IMR-90 (cell line): ENCODE measurements at places on chromosomes 3 and 15. TPM values are rescaled to one million over a fixed set of nuclear protein-coding genes. Genes with fewer than 3 reads are reported as not detected.

The ARHGEF26 gene
- total RNA-seq, result 2.0 and 3.1 TPM in 2 replicates

The CDHR4 gene
- not detected in 2 replicates for total RNA-seq

The THBS1 gene
- 3,217 and 4,071 TPM in 2 replicates for total RNA-seq

The OIP5 gene
- 4.1 and 7.5 TPM in 2 replicates for total RNA-seq

The KNG1 gene
- total RNA-seq, result not detected in 2 replicates

The ZIC1 gene
- not detected in 2 replicates for total RNA-seq

The STRA6 gene
- not detected in 2 replicates for total RNA-seq

The FRMD5 gene
- 5.4 and 5.6 TPM in 2 replicates for total RNA-seq

DNA sequence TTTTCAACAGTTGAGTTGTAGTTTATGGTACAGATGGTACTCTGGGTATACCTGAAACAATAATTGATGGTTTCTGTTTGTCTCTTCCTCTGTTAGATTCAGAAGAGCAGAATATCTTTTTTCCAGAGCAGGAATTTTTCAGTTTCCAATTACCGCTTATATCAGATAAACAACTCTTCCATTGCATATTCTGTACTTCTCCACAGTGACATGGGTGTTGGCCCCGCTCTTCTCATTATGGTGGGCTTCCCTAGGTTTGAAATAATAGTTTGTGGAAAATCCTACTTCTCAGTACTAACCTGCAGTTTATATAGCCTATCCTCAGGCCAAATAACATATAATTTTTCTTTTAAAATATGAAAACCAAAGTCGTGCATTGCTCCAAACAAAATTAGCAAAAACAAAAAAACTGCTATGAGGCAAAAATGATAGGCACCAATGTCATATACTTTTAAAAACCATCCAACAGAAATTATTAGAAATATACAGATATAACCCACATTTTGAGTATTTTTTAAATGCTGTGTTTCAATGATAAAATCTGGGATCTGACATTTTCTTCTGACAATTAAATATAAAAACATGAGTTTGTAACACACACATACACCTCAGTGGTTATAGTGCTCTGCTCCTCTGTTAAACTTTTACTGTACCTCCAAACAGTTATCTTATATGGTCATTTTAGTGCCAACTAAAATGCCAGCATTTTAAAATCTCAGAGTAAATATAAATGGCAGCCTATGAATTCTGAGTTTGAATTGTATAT, 56.8 kb downstream of the CMSS1 start:
- H3K36me3 ChIP-seq, result peaks cover 12% of the 10 kb centered on the region
- peaks cover 12% of the 10 kb centered on the region for H3K4me1 ChIP-seq
- 0 out of 2 replicates have a peak overlapping the region, but pooled peaks have one; percentile 36 for H3K27ac ChIP-seq

DNA sequence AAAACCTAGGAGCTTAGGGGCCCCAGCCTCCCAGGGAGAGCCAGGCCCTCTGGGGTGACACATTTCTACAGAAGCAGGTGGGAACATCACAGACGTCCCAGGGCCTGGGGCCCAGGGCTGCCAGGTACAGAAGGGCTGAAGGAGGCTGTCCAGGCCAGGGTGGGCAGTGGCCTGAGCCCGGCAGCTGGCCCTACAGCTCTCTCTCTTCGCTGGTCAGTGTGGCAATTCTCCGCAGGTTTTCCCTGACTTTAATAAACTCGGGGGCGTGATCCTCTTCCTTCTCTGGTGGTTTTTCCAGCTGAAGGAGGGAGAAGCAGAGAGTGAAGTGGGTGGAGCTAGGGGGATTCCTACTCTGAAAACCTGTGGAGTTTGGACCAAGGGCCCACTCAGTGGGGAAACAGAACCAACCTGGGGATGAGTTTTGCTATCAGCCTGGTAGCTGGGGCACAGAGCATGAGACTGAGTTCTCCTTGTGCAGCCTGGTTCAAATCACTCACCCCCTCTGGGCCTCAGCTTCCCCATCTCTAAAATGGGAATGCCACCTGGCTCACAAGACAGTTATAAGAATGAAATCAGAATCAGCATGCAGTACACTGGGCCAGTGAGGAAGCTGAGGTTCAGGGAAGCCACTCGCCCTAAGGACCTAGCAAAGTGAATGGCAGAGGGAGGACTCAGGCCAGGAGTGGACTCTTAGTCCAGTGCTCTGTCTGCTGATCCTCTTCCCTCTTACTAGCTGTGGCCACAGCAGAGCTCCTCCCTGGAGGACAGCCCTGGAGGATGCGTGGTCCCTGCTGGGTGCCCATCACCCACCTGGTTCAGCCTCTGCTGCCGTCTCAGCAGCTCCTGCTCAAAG, 10.6 kb downstream of the FAM107A start:
- no peak for DNase-seq
- no peaks in the 10 kb centered on the region for H3K27me3 ChIP-seq
- H3K4me3 ChIP-seq, result no peak overlapping the region
- no peak overlapping the region for H3K27ac ChIP-seq
- peaks cover 2% of the 10 kb centered on the region; the same call in 1 of the 2 replicates for H3K4me1 ChIP-seq

GRCh38 chr3:180615954-180616353, 14.0 kb downstream of the TTC14 start:
- no peaks in the 10 kb centered on the region for H3K4me1 ChIP-seq
- H3K27me3 ChIP-seq, result no peaks in the 10 kb centered on the region
- DNase-seq, result no peak
- H3K27ac ChIP-seq, result no peak overlapping the region
- H3K4me3 ChIP-seq, result no peak overlapping the region

DNA sequence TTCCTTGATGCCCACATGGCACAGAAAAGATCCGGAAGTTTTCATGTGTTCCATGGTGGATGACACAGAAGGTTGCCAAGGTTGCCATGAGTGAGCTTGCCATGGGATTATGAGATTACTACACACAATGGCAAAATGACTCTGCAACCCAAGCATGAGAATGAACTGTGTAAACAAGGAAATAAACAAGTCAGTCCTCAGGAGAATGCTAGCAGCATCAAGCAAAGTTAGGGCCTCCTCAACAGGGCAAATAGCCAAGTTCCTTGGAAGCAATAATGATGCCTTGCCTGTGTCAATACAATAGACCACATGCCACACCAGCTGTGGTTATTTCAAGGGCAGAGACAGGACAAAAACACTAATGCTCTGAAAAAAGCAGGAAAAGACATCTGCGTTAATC, 41.8 kb downstream of the AQR start:
- H3K27me3 ChIP-seq, result no peaks in the 10 kb centered on the region
- H3K4me3 ChIP-seq, result no peak overlapping the region
- no peaks in the 10 kb centered on the region for H3K4me1 ChIP-seq
- no peak overlapping the region for H3K27ac ChIP-seq

DNA sequence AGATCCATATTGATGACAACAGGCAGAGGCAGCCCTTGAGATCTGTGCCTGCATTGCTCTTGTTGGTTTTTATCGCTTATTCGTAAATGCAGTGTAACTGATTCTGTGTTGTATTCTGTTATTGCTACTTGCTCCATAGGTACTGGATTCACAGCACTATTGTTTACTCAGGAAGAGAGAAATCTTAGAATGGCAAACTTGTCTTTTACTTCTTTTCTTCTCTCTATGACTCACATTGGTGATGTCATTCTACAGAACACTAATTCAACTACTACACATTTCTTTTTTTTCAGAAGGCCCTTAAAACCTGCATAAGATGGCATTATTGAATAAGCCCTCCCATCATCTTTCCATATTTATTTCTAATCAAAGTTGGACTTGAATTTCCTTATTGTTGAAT, 201.0 kb upstream of the GBE1 start:
- no peaks in the 10 kb centered on the region for H3K27me3 ChIP-seq
- no peak overlapping the region for H3K4me3 ChIP-seq
- no peaks in the 10 kb centered on the region for H3K36me3 ChIP-seq
- no peak overlapping the region for H3K27ac ChIP-seq
- H3K4me1 ChIP-seq, result no peaks in the 10 kb centered on the region
- DNase-seq, result no peak

DNA sequence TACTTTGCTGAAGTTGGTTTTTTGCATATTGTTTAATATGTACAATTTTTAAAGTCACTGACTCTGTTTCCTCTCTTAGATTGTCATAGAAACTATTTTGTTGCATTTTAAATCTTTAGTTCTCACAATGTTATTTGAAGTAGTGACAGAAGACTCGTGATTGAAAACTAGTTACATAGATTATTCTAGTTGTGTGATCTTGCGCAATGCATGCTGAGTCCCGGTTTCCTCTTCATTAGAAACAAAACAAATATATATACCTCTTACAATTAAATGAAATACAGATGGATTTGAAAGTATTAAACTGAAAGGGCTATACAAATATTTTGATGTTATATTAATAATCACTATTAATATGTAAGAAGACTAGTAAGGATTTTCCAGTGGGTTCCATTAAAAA, 333.0 kb downstream of the LPP start:
- DNase-seq, result no peak
- H3K36me3 ChIP-seq, result peaks cover 10% of the 10 kb centered on the region
- no peak overlapping the region for H3K4me3 ChIP-seq

DNA sequence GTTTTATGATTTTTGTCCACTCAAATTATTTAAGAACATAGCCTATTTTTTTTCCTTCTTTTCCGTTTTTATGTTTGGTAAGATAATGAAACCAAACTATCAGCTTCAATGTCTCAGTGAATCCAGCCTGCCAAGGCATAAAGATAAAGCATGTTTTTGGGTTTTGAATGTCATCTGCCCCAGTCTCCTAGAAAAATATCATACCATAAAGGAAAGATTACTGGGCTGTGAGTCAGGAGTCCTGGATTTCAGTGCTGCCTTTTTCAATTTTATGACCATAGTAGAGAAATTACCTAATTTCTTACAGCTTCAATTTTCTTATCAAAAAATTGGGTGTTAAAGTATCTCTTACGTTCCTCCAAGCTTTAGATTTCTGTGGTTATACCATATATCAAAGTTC, 87.5 kb downstream of the GAP43 start:
- no peaks in the 10 kb centered on the region; the same call in 1 of the 2 replicates for H3K27me3 ChIP-seq
- peak; percentile 15 for DNase-seq
- H3K4me1 ChIP-seq, result peaks cover 2% of the 10 kb centered on the region; the same call in 1 of the 2 replicates
- no peaks in the 10 kb centered on the region for H3K36me3 ChIP-seq
- H3K27ac ChIP-seq, result no peak overlapping the region

DNA sequence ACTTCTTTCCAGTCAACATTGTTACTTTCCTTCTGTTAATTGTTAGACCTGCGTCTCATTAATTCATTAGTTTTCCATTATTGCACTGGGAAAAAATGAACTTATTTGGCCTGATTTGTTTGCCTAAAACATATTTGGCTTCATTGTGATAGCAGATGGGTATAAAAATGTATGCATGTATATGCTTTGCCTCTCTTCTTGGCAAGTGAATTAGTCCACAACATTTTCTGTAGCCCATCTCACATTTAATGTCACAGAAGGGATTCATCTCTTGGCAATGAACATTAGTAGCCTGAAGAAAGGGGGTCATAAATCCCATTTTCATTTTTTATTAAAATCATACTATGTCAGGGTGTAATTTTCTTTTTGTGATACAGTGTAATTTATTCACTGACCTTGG, 125.2 kb downstream of the TUSC7 start:
- H3K4me3 ChIP-seq, result no peak overlapping the region
- H3K36me3 ChIP-seq, result no peaks in the 10 kb centered on the region
- H3K4me1 ChIP-seq, result no peaks in the 10 kb centered on the region
- no peak for DNase-seq
- no peaks in the 10 kb centered on the region for H3K27me3 ChIP-seq

GRCh38 chr3:174097686-174098085, 700.1 kb downstream of the NLGN1 start:
- no peak overlapping the region for H3K27ac ChIP-seq
- no peaks in the 10 kb centered on the region for H3K27me3 ChIP-seq
- H3K4me3 ChIP-seq, result no peak overlapping the region
- no peaks in the 10 kb centered on the region for H3K36me3 ChIP-seq
- H3K4me1 ChIP-seq, result peaks cover 2% of the 10 kb centered on the region; the same call in 1 of the 2 replicates

GRCh38 chr3:156763931-156764720, 62.0 kb upstream of the LEKR1 start:
- H3K36me3 ChIP-seq, result no peaks in the 10 kb centered on the region
- H3K4me3 ChIP-seq, result no peak overlapping the region
- DNase-seq, result no peak
- H3K27ac ChIP-seq, result no peak overlapping the region

GRCh38 chr3:174959556-174960065, 100.5 kb downstream of the NAALADL2 start:
- H3K36me3 ChIP-seq, result no peaks in the 10 kb centered on the region
- peaks cover 19% of the 10 kb centered on the region for H3K4me1 ChIP-seq
- DNase-seq, result no peak
- H3K27ac ChIP-seq, result no peak overlapping the region

GRCh38 chr3:178845420-178846118, 226.0 kb downstream of the ZMAT3 start:
- no peak overlapping the region for H3K4me3 ChIP-seq
- H3K27me3 ChIP-seq, result no peaks in the 10 kb centered on the region
- H3K36me3 ChIP-seq, result no peaks in the 10 kb centered on the region
- H3K4me1 ChIP-seq, result no peaks in the 10 kb centered on the region

DNA sequence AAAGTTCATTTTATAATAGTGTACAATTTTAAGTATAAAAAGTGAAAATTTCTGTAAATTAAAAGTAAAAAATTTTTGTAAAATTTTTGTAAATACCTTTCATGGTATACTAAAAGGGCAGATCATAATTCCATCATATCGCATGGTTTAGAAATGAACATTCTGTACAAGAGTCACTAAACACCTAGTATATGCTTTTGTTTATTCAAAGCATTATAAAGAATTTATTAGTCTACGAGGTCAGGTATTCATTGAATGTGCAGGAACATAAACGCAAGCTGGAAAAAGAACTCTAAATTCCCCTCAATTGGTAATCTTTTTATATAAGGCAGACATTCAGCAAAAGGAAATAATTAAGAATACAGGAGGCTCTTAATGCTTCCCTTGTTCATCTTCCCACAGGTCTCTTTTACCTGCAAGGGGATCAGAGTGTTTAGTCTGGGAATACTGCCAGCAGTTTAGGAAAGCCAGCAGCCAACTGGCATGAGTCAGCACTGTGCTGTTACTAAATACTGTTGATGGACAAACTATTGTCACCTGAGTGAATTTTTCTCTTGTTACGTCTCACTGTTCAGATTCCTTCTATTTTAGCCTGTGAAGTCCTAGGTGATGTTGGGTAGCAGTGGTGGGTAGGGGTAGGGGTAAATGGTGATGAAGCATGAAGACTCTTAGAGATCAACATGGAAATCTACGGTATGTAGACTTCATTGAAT, 70.1 kb downstream of the UQCC5 start:
- peak; percentile 41 for DNase-seq
- H3K36me3 ChIP-seq, result peaks cover 32% of the 10 kb centered on the region
- H3K4me3 ChIP-seq, result no peak overlapping the region
- H3K4me1 ChIP-seq, result peaks cover 2% of the 10 kb centered on the region; the same call in 1 of the 2 replicates

DNA sequence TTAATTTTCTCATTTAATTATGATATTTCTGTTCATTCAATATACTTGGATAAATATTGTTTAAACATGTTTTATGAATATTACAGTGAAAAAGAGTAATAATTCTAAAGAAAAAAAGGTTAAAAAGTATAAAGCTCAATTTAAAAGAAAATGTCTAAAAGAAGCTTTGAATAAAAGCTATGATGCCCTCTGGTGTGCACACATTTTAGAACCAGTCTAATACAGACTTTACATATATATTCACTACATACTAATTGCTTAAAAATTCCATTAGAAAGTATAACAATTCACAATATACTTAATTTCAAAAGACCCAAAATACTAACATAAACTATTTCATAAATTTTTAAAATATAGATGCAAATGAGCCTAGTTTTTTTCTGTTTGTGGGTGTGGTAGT, 909.1 kb upstream of the ROBO1 start:
- H3K27me3 ChIP-seq, result no peaks in the 10 kb centered on the region
- H3K4me3 ChIP-seq, result no peak overlapping the region
- H3K36me3 ChIP-seq, result no peaks in the 10 kb centered on the region
- no peak for DNase-seq
- H3K4me1 ChIP-seq, result no peaks in the 10 kb centered on the region

GRCh38 chr3:37955918-37956707, 34.5 kb upstream of the VILL start:
- peaks cover 4% of the 10 kb centered on the region for H3K36me3 ChIP-seq
- peaks cover 8% of the 10 kb centered on the region for H3K4me1 ChIP-seq
- no peaks in the 10 kb centered on the region for H3K27me3 ChIP-seq
- H3K4me3 ChIP-seq, result no peak overlapping the region
